ENCODE measurements at places on chromosomes 6 and 20. TPM values are rescaled to one million over a fixed set of nuclear protein-coding genes. Genes with fewer than 3 reads are reported as not detected.

Gene SEL1L2
- total RNA-seq: not detected

Gene SIM1
- 0.41 TPM for total RNA-seq

Gene TINAG
- not detected for total RNA-seq

Gene PRPH2
- 0.15 TPM for total RNA-seq

Gene SGK2
- total RNA-seq: 0.85 TPM

Gene AGPAT1
- 93.3 TPM for total RNA-seq

Gene SLCO4A1
- 1.4 TPM for total RNA-seq

Gene KIF16B
- 10.5 TPM for total RNA-seq

Gene OTOR
- 4.5 TPM for total RNA-seq

Gene GMPR
- 1.8 TPM for total RNA-seq

Gene XKR7
- 0.23 TPM for total RNA-seq

DNA sequence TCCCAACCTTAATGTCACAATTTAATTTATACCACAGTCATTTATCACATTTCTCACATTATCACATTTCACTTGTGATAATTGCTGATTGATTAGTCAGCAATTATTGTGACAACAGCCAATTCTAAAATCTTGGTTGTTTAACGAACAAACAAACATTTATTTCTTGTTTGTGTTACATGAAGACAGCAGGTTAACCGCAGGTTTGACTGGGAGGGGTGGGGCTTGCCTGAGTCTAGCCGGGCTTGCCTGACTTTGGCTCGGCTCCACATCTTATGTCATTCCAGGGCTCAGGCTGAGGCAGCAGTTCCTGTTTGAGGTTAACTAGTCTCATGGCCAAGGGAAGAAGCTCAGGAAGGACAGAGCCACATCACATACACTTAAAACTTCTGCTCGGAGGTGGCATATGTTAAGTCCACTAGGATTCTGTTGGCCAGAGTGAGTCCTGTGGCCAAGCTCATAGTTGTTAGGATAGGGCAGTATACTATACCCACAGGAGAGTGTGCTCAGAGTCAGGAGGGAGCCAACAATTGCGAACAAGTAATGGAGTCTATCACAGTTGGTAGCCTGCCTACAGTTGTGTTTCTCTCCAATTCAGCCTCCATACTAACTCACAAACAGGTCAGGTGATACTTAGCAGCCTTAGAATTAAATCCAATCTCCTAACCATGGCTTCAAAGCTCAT lies 90.0 kb upstream of the IFNGR1 start:
- no peak for DNase-seq

GRCh38 chr6:111301946-111302345 lies 181.1 kb downstream of the REV3L start:
- no peak for DNase-seq

DNA sequence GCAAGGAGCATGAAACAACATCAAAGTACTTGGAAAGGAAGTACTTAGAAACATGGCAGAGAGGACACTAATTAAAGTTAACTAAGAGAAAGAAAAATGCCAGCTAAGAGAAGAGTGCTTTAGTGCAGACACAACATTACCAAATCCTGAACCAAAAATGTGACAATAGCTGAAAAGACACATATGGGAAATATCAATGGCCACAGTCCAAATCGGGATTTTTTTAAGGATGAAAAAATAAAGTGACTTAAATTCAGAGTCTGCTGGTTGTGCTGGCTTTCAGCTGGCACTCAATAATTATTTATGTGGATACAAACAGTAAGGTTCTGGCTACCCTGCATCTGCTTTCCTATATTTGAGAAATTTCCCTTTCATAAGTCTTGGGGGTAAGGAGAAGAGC lies 12.6 kb upstream of the DST start:
- no peak for DNase-seq

GRCh38 chr6:45535933-45536332 lies 158.2 kb upstream of the SUPT3H start:
- no peak for DNase-seq

DNA sequence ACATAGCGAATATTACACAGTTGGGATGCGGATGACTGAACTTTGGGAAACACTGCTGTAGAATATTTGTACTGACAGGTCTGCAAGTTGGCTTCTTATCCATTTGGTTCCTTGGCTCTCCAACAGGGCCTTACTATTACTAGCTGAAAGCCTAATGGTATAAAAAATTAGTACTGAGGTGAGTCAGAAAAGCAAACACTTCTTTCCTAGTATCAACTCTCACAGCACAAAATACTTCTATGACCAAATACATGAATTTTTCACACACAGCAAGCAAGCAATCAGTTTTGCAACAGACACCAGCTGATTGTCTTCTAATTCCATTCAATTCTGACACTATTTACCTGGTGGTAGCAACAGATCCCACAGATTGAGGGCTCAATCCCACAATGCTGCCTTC lies 168.3 kb downstream of the COL9A1 start:
- DNase-seq: no peak

- no peak for DNase-seq
Observed at GRCh38 chr6:38021029-38021428, 201.5 kb downstream of the ZFAND3 start.

DNA sequence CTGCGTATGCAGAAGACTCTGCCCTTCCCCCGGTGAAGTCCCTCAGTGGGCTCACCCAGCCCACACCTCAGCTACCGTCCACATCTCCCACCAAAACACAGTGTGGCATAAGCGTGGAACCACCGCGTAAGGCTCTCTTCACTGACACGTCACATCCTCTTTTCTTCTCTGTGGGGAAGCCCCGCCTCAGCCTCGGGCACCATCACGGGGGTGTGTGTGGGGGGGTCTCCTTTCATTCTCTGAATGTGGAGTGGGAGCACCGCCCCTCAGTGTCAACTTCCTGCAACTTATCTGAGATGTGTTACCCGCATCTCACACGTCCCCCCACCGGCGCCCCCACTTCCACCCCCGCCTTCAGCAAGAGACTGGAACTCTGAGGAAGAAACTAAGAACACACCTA lies 388.4 kb upstream of the JARID2 start:
- no peak for DNase-seq

DNA sequence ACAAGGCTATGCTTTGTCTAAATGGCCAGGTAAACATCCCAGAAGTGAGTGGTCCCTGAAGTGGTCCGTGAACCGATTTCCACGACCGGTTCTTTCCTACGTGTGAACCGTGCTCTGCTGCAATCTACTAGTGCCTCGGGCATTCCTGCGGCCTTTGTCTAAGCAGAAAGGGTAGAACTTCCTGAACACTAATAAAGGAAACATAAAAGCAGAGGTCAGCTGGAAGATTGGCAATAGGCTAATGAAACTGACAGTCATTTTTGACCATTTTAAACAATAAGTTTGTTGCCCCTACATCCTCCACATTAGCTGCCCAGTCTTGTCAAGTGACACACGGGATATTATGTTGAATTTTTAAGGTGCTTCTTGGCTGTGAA lies 410.0 kb downstream of the PLCB1 start:
- DNase-seq: no peak

GRCh38 chr6:43193929-43194328 lies 11.9 kb downstream of the CUL9 start:
- DNase-seq: no peak

DNA sequence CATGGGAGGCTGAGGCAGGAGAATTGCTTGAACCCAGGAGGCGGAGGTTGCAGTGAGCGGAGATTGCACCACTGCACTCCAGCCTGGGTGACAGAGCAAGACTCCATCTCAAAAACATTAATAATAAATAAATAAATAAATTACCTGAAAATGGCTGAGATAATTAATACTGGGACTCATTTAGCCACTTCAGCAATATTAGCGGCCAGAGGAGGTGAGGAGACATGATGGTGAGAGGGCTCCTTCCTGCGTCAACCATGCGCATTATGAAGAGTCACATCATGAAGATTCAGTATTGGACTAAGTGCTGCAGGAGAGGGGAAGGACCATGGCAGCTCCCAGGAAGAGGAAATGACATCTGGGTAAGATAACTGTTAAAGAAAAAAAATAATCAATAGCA lies 2.9 kb upstream of the PYGB start:
- no peak for DNase-seq

GRCh38 chr20:34271956-34272355 lies 30.7 kb downstream of the ASIP start:
- DNase-seq: no peak

DNA sequence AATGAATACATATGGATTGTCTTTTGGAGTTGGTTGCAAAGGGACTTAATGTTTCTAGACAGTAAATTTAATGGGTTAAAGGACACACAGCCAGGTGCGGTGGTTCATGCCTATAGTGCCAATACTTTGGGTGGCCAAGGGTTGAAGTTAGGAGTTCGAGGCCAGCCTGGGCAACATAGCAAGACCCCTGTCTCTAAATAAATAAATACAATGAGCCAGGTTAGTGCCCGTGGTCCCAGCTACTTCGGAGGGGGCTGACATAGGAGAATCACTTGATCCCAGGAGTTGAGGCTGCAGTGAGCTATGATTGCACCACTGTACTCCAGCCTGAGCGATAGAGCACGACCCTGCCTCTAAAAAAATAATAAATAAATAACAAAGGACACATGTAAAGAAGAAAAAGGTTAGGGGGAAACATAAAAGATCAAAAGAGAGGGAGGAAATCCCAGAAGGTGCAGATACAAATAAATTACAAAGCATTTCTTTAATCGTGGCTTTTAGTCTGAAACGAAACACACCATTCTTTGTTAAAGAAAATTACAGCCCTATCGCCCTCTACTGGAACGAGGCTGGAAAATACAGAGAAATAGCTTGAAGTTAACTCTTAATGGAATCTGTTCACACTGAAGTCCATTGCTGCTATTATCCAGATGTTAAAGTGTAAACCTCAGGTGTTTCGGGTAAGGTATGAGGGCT lies 42.6 kb upstream of the SCML4 start:
- peak; percentile 17 for DNase-seq

GRCh38 chr20:62662422-62662821 lies 20.1 kb downstream of the SLCO4A1 start:
- no peak for DNase-seq

DNA sequence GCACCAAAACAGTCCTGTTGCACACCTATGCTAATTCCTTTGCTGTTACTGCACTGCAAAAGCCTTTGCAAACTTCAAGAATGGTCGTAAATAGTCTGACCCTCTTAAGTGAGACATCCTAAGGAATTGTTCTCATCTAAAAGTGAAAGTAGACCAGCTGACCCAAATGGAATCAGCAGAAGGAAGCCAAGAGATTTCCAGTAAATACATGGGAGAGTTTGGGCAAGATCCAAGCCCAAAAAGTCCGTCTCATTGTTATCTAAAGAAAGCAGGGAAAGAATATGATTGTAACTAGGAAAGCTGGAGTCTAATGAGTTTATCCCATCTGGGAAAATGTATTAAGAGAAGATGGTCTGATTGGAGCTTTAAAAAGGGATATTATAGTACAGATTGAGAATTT lies 43.0 kb upstream of the HIVEP1 start:
- no peak for DNase-seq

DNA sequence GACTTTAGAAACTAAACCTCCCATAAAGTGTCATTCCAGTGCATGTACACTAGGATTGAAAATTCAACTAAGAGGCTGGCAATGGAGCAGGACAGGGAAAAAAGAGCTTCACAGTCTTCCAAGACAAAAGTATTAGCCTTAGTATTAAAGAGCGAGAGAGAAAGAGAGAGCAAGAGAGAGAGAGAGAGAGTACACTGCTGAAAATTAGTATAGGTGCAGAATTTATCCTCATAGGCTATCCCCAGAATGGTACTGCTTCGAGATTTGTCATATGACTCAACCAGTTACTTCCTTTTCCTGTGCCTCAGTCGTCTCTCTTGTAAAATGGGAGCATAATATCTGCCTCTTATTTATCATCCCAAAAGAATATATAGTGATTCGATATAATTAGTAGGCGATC lies 543.2 kb upstream of the JARID2 start:
- no peak for DNase-seq

DNA sequence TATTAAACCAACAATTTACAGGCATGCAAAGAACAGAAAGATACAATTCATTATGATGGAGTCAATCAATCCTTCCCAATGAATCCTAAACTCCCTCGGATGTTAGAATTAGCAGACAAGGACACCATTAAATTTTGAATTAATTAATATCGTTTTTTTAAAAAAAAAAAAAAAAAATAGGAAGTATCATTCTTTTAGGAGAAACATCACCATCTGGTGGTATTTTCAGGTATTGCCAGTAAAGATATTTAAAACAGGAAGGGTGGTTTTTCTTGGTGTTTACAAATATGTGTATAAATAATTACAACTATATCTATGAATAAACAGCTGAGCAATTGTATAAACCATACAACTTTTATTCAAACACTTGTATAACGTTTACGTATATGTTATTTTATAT lies 564.4 kb downstream of the HAO1 start:
- DNase-seq: no peak

DNA sequence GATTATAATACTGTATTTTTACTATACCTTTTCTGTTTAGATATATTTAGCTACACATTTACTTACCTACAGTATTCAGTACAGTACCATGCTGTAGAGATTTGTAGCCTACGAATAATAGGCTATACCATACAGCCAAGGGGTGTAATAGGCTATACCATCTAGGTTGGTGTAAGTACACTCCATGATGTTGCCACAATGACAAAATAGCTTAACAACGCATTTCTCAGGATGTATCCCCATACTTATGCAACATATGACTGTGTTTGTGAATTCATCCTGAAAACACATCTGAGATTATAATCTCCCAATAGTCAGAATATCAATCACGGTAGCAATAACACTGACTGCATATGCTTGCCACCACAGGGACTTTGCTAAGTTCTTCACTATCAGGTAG lies 20.7 kb downstream of the B4GALT5 start:
- DNase-seq: no peak

- DNase-seq: no peak
Observed at GRCh38 chr20:48923149-48923718, 1.7 kb downstream of the ARFGEF2 start.

GRCh38 chr6:43676962-43677606 lies 10.5 kb downstream of the MRPS18A start:
- no peak for DNase-seq

- DNase-seq: no peak
Observed at GRCh38 chr20:63186528-63187316, 29.2 kb downstream of the YTHDF1 start.

DNA sequence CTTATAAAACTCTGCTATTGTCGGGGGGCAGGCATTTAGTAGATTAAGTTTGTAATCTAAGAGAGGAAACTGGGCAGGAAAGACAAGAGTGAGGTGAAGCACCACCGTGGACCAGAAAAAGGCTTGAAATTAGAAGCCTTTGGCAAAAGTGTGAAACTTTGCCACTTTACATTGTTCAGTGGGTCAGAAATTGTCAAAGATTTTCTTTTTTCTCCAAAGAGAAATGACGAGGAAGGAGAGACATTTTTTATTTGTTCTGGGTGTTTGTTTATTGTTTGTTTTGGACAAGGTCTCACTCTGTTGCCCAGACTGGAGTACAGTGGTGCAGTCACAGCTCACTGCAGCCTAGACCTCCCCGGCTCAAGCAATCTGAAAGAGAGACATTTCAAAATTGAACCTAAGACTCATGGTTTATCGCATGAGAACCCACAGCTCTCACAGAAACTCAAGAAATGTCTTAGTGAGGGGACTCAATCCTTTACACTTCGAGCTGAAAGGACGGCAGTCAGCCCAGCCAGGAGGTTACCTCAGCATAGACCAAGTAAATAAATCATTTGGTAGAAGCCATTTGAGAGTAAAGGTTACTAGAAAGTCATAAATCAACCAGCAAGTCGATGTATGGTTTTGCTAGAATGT lies 262.8 kb upstream of the TAB2 start:
- no peak for DNase-seq
